EL (cell line): ENCODE measurements at places on chromosomes 16 and 17.
A peak's percentile ranks its signal among the peaks of the same experiment; 100 is the strongest.

DNA sequence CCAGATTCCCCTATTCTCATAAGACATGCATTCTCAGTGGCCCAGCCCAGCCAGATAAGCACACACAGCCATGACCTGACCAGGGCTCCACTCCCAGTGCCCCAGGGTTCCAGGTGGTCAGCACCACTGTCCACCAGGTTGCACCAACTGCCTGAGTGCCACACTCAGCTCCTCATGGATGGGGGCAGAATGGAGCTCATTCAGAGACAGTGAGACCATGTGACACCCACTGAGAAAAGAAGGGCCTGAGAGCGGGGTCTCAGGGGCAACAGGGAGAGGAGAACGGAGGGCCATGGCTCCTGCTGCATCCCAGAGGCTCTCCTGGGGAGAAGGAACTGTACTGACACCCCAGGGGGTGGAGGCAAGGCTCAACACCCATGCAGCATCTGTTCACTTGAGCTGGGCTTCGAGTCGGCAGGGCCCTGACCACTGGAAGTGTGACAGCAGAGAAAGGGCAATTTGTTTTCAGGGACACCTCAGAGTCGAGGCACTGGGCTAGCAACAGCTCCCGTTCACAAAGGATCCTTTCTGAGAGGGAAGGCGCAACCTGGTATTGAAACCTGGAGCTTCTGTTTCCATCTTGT is 18.7 kb upstream of the SLC38A8 start:
- DNase-seq = no peak

GRCh38 chr17:79023886-79024771 is at the start of gene C1QTNF1:
Gene C1QTNF1 (plus strand): TSS chr17:79024169. CDS start chr17:79043969, 19,800 bp downstream.
- peak; percentile 50 for DNase-seq

GRCh38 chr16:17452922-17453321 is 17.8 kb downstream of the XYLT1 start:
- DNase-seq = no peak

- no peak for DNase-seq
These were observed 1.2 kb downstream of the AQP8 start for GRCh38 chr16:25217921-25218320.

- DNase-seq = no peak
These were observed 195.2 kb downstream of the PARN start for GRCh38 chr16:14434860-14435259.

DNA sequence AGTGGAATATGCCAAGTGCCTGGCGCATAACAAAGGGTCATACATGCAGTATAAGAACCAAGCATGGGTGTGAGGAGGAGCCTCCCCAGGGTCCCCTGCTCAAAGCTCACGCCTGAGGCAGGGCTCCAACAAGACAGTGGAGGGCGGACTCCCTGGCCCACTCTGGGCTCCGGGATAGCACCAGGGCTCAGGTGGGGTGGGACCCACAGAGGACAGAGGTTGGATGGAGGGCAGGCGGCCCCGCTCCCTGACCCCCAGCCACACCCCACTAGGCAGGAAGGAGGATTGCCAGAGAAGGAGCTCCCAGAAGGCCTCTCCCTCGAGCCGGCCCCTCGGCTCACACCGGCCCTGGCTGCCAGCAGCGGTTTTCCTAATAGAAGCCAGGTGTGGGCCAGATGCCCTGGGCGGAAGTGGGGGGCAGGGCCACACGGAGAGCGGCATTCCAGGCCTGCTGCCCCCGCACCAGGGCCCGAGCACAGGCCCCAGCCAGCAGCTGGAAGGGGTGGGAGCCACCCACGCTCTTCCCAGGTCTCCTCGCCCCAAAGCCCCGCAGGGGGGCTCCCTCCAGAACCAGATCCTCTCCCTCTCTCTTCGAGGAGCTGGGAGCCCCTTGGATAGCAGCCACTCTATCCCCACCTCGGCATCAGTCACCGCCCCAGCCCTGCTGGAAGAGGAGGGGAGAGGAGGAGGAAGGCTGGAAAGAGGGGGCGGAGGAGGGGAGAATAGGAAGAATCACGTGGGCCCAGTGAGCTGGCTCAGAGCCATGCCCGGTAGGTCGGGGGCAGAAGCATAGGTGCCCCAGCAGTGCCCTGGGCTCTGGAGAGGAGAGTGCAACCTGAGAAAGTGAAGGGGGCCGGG is 21.0 kb downstream of the VASN start:
- DNase-seq = peak; percentile 85

GRCh38 chr16:68275611-68276191 is 11.4 kb downstream of the SLC7A6 start:
- no peak for DNase-seq

DNA sequence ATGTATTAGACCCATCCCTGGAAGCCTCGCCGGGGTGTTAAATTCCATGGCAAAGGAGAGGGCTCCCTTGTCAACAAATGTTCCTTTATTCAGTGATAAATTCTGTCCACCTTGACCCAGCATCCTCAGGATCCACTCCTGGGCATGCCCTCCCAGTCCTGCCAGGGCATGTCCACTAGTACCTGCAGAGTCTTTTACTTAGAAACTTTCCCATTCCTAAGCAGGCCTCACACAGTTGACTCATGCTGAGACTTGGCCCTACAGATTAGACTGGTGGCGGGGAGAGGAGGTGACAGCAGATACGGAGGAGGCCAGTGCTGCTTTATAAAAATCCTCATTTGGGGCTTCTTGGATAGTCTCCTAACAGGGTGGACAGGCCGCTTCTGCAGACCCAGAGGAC is 88.8 kb downstream of the CYLD start:
- no peak for DNase-seq

- DNase-seq = no peak
These were observed 3.1 kb downstream of the FAAP100 start for GRCh38 chr17:81549031-81549557.

DNA sequence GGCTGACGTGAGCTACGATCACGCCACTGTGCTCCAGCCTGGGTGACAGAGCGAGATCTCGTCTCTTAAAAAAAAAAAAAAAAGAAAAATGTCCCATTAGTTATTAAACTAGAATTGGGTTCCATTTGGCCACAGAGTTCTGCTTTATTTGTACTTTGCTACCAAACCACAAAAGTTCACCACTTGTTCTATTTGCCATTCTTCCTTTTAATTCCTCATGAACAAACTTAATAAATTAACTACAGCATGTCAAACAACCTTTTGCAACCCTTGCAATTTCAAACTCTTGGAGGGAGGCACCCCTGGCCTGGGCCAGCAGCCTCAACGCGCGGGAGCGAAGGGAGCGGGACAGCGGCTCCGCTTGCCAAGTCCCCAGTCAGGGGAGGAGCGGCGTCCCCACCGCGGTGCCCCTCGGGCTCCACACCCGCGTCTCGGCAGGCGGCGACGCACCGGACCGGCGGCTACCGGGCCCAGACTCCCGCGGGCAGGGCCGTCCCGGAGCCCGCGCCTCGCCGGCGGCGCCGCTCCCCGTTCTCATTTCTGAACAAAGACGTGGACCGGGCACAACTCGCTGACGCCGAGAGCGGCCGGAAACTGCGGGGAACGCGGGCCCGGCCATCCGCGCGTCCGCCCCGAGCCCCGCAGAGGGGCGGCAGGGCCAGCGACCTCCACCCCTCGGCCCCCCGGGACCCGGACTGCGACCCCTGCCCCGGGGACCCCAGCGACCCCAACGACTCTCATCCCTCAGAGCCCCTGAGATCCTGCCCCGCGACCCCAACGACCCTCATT is 775 bp downstream of the CYTH1 start:
- DNase-seq = peak; percentile 44

DNA sequence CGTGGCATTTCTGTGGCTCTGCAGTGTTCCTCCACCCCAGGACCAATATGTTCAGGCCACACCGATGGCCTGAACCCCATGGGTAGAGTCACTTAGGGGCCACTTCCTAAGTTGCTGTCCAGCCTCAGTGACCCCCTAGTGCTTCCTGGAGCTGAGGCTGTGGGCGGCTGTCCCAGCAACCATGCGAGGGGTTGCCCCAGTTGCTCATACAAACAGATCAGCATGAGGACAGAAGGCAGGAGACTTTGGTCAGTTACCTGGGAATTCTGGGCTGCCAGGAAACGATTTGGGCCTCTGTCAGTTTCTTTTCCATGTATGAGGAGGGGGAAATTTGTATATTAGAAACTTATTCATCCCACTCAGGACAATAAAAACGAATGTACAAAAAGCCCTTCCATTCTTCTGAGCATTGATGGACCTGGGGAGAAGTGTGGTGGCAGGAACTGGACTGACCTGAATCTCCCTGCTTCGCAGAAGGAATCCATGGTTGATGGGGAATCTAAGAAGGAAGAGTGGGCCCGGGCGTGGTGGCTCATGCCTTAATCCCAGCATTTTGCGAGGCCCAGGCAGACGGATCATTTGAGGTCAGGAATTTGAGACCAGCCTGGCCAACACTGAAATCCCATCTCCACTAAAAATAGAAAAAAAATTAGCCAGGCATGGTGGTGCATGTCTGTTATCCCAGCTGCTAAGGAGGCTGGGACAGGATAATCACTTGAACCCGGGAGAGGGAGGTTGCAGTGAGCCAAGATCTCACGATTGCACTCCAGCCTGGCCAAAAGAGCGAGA is 4.9 kb upstream of the IL32 start:
- no peak for DNase-seq

GRCh38 chr16:3949287-3949686 is 68.8 kb upstream of the CREBBP start:
- DNase-seq = no peak

GRCh38 chr17:57629470-57629869 is 115.6 kb downstream of the CCDC182 start:
- DNase-seq = no peak

DNA sequence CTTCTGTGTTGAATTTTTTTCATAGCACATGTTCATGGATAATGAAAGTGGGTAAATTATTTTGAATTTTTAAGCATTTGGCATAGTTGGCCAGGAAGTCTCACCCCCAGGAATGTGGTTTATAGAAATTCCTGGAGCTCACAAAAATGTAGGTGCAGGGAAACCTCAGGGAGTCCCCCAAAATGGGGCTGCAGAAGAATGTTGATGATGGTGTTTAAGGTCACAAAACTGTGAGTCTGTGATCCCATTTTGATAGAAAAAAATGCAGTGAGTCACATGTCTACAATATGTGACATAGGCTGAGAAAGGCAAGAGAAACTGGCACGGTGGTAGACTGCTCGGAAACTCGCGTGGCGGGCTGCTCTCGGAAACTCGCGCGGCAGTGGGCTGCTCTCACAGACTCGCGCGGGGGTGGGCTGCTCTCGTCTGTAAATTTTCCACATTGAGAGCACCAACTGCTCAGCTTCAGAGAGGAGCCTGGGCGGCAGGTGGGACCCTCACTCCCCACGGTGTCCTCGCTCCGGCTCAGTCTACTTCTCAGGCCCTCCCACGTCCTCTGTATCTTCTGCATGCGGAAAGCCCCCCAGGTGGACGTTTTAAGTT is 18.7 kb upstream of the MC1R start:
- DNase-seq = peak; percentile 50

- DNase-seq = no peak
These were observed 9.6 kb downstream of the JPT2 start for GRCh38 chr16:1687427-1688316.

DNA sequence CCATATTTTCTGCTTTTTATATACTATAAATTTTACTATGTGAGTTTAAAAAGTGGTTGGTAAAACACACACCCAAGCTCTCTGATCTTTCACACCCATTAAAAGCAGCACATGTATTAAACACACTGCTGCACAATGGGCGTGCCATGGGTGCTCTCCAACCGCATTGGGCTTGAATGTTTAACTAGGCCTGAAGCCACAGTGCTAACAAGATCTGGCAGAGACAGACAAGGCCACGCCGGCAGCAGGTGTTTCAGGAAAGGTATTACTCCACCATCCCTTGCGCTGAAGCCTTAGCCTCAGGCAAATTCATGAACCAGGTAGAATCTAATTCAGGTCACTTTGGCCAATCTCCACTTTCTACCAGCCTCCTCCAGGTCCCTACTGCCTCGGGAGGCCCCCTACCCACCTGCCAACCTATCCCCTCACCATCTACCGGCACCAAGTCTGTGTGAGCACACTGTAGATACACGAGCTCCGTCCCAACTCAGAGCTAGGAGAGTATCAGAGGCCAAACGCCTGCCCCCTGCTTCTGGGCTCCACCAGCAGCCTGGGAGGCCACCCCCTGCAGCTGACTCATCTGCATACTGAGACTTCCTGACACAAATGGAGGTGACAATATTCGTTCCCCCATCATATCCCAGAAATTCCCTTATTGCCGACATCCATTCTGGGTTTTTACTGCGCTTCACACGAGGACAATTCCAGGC is 95.0 kb downstream of the ADCY9 start:
- no peak for DNase-seq

GRCh38 chr16:869823-870641 is 69.5 kb upstream of the GNG13 start:
- no peak for DNase-seq

GRCh38 chr17:41968676-41969075 is 2.1 kb downstream of the CNP start:
- DNase-seq = no peak

- peak; percentile 78 for DNase-seq
These were observed 143.9 kb downstream of the ANKFN1 start for GRCh38 chr17:56297184-56297583.

DNA sequence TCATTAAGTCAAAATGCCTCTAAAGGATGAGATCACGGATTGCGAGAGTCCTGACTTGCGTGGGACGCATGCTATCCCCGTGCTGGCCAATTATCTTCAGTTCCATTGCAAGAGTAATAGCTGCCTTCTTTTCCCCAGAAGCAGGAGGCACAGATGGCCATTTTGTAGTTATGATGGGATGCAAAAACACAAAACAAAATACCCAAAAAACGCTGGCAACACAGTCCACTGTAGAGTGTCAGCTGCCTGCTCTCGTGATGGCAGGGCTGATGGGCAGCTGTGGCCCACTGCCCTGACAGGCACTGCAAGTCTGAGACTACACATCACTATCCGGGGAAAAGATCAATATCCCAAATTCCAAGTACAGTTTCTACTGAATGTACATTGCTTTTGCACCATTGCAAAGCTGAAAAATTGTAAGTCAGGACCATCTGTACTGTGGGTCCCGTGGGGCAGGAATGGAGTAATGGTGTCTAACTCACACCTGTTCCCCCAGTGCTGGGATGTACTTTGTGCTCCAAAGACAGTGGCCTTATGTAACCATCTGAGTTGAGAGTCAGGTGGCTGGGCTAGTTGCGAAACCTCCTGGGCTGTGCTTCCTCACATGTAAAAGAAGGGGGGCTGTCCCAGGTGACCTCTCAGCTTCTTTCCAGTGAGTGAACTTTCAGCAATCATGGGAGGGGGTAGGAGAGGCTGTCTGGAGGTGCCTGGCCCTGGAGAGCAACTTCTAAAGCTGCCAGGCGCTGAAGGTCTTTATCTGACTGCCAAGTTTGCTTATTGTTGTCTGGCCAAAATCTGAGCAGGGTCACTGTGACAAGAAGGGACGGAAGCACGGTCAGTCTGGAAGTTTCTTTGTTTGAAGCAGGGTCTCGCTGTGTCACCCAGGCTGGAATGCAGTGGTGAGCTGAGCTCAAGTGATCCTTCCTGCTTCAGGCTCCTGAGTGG is 4.7 kb downstream of the SLC47A1 start:
- DNase-seq = no peak

- DNase-seq = peak; percentile 6
These were observed 304.6 kb downstream of the ABCC12 start for GRCh38 chr16:47851146-47851545.

- DNase-seq = no peak
These were observed 387.2 kb downstream of the SEC14L1 start for GRCh38 chr17:77527836-77528505.

DNA sequence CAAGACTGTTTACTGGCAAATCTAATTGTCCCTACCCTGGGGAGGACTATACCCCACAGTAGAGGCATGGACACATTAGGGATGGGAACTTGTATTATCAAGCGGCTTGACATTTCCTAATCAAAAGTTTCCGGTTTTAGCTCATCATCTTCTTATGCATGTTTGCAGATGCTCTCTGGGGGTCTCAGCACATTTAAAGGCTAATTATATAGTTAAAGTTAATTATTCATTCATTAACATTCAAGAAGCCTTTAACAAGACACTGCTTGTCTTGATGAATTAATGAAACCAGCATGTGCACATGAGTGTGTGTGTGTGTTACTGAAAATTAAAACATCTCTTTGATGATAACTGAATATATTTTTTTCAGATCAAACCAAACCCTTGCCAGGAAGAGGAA is 377.1 kb downstream of the GRIN2A start:
- no peak for DNase-seq
